ENCODE measurements at places on chromosomes 7 and 10.
A peak's percentile ranks its signal among the peaks of the same experiment; 100 is the strongest.

DNA sequence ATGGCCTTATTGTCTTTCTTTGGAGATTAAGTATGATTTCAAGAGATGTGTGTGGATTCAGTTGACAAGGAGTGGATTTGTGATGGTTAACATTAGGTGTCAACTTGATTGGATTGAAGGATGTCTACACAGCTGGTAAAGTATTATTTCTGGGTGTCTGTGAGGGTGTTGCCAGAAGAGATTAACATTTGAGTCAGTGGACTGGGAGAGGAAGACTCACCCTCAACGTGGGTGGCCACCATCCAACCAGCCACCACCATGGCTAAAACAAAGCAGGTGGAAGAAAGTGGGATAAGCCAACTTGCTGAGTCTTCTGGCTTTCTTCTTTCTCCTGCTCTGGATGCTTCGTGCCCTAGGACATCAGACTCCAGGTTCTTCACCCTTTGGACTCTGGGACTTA, 76.1 kb downstream of the GPR37 start:
- DNase-seq, result no peak

DNA sequence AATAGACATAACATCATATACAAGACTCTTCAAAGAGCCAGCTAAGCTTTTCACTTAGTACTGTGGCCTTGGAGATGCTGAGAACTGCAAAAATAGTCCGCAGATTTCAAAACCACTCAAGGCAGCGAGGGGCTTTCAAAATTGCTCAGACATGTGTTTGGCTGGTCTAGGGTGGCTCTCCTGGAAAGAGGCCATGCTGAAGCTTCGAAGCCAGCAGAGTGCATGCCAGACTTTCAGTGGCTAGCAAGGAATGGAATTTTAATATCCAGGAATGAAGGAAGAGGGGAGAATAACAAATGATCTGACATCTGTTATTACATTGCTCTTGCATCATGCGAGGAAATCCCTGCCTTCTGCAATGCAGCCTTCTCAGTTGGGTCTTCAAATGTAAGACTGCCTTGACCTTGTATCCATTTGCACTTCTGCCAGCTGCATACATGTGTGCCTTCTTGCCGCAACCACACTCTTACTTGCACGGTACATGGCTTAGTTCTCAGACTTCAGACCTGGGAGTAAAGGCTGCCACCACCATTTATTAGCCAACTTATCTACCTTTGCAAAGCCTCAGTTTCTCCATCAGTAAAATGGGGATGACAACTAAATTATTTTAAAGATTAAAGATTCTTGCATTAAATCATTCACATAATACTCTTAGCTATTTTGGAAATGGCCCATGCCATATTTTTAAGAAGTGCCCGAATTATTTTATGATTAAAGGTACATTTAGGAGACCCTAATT, 55.9 kb downstream of the ITIH5 start:
- no peak for DNase-seq

DNA sequence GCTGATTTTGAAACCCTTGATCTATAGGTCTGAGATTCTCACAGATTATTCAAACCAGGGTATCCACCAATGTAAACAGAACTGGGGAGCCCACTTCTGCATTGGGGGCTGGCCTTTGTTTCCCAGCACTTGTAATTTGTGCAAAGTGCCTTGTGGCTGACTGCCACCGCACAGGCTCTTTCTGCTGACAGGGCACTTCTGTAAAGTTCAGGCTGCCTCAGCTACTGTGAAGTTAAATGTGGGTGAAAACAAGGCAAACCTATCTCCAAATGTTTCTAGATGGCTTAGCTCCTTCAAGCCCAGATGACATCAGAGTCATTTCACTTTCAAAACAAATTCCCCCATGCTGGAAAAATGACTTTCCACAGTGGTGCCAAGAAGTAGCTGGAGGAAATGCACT, 54.7 kb downstream of the GRID1 start:
- no peak for DNase-seq

DNA sequence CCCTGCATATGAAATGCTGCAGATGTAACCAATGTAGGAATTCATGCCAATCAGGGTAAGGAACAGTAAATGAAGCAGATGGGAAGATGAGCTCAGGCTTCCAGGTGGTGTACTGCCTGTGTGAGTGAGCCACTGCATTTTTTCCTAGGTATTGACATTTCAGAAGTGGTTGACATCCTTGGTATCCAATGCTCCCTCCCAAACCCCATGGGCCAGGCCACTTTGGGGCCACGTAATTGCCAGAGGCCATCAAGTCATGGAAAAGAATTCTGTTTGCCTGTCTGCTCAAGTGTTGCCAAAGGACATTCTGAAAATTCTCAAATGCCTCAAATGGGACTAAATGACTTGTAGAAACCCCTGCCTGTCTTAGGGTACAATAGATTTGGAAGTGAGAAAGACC, 384.6 kb downstream of the GATA3 start:
- DNase-seq, result no peak

- no peak for DNase-seq
These were observed 120.1 kb upstream of the GNAI1 start for GRCh38 chr7:80014511-80014910.

GRCh38 chr7:75842836-75843446, 29.3 kb upstream of the CCL24 start:
- DNase-seq, result peak; percentile 36

DNA sequence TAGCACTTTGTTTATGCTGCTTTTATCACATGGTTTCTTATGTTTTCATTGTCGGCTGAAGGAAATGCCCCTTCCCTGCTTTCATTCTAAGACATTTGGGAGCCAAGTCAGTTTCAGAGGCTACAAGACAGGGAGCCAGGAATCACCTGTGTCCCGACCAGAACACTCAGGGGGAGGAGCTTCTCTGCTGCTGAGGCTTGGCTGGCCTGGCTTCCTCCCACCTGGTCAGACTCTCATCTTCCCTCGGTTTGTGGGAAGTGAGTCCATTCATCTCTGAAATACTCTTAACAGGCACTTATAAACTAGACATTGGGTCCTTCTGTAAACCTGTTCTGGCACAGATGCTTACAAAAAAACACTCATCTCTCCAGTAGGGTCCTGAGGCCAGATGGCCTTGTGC, 19.6 kb upstream of the GOLGA7B start:
- no peak for DNase-seq

DNA sequence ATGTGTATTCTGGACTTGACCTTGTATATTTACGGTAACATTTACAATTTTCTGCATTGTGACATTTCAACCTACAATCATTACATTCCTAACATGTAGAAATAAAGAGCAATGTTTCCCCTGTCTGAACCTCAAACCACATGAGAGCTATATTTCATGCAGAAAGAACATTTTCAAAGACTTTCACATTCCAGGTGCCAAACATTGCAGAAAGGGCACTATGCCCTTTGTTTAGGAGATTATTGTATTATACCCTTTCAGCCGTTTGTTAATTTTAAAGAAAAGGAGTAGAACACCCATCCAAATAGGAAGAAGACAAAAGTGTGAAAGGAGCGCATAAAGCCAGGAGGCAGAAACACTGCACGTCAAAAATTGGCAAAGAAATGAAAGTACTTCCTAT, 260.4 kb downstream of the RELN start:
- no peak for DNase-seq

- DNase-seq, result no peak
These were observed 78.6 kb downstream of the FAM53B start for GRCh38 chr10:124665558-124665957.

GRCh38 chr7:4883372-4884144, at the start of gene RADIL:
Gene RADIL, minus strand, starts transcription at chr7:4883716. Its CDS starts 5,577 bp downstream, at chr7:4878139.
- DNase-seq, result peak; percentile 80

- DNase-seq, result no peak
These were observed 2.9 kb downstream of the AQP1 start for GRCh38 chr7:30914596-30914995.

DNA sequence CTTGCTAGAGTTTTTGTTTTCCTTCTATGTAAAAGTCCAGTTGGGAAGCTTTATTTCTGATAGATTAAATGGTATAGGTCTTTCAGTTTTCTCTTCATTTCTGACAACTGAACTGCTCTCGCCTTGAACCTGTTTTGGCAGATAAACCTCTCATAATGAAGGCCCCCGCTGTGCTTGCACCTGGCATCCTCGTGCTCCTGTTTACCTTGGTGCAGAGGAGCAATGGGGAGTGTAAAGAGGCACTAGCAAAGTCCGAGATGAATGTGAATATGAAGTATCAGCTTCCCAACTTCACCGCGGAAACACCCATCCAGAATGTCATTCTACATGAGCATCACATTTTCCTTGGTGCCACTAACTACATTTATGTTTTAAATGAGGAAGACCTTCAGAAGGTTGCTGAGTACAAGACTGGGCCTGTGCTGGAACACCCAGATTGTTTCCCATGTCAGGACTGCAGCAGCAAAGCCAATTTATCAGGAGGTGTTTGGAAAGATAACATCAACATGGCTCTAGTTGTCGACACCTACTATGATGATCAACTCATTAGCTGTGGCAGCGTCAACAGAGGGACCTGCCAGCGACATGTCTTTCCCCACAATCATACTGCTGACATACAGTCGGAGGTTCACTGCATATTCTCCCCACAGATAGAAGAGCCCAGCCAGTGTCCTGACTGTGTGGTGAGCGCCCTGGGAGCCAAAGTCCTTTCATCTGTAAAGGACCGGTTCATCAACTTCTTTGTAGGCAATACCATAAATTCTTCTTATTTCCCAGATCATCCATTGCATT, 27.1 kb downstream of the MET start:
- no peak for DNase-seq

DNA sequence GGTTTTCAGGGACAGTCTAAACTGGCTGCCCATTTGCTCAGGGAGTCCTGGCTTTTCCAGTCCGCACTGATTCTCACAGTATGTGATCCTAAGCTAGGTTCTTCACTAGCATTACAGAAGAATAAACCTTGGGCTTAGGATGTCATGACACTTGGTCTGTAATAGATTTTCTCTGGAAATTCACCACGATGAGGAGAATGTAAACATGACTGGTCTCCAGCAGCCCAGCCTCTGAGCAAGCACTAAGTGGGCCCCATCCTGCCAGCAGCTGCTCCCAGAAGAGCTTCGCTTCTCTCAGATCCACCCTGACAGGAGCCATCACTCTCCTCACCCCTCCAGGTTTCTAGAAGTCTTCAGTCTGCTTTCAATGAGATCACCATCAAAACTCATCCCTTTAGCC, 103.7 kb upstream of the ZPBP start:
- no peak for DNase-seq

- DNase-seq, result no peak
These were observed 9.0 kb downstream of the DENND2A start for GRCh38 chr7:140631602-140632001.

- DNase-seq, result no peak
These were observed 80.3 kb upstream of the SCIN start for GRCh38 chr7:12490107-12490688.

- DNase-seq, result no peak
These were observed 793.1 kb upstream of the AUTS2 start for GRCh38 chr7:68805159-68805558.

GRCh38 chr10:52805414-52806285, 33.1 kb upstream of the MBL2 start:
- DNase-seq, result no peak

- peak; percentile 61 for DNase-seq
These were observed 1.5 kb downstream of the PVRIG start for GRCh38 chr7:100221231-100221718.

- DNase-seq, result no peak
These were observed 52.6 kb upstream of the PCBD1 start for GRCh38 chr10:70940834-70941568.

GRCh38 chr7:77667459-77668086, 28.7 kb upstream of the RSBN1L start:
- no peak for DNase-seq

GRCh38 chr7:130723784-130724183, 10.2 kb downstream of the KLF14 start:
- no peak for DNase-seq

DNA sequence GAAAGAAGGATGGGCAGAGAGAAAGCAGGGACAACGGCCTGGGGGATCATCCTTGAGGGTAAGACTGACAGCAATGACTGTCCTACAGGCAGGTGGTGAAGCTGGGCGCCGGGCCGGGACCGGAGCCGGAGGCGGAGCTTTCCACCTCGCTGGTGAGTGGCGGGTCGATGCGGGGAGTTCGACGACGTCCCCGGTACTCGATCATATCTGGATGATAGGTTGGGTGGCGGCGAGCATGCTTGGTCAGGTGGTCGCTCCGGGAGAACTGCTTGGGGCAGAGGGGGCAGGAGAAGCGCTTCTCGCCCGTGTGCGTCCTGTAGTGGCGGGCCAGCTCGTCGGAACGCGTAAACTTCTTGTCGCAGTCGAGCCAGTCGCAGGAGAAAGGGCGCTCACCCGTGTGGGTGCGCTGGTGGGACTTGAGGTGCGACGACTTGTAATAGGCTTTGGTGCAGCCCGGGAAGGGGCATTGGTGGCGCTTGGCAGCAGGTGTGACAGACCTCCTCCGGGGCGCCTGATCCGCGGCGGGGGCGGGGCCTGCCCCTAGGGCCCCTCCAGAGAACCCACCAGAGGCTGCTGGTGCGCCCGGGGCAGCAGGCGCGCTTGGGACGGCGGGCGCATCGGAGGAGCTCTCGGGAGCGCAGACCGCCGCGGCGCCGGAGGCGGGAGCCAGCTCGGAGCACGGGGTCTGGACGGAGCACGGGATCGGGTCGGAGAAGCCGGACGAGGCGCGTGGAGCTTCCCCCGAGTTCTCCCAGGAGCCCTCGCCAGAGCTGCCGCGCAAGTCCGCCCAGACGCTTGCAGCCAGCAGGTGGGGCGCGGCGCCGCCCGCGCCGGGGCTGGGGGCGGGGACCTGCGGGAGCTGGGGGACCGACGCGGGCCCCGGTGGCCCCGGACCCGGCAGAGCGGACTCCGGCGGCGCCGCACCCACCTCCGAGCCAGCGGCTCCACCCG, 752 bp downstream of the KLF14 start:
- no peak for DNase-seq

- no peak for DNase-seq
These were observed 65.9 kb downstream of the PDIA4 start for GRCh38 chr7:148962440-148962822.

DNA sequence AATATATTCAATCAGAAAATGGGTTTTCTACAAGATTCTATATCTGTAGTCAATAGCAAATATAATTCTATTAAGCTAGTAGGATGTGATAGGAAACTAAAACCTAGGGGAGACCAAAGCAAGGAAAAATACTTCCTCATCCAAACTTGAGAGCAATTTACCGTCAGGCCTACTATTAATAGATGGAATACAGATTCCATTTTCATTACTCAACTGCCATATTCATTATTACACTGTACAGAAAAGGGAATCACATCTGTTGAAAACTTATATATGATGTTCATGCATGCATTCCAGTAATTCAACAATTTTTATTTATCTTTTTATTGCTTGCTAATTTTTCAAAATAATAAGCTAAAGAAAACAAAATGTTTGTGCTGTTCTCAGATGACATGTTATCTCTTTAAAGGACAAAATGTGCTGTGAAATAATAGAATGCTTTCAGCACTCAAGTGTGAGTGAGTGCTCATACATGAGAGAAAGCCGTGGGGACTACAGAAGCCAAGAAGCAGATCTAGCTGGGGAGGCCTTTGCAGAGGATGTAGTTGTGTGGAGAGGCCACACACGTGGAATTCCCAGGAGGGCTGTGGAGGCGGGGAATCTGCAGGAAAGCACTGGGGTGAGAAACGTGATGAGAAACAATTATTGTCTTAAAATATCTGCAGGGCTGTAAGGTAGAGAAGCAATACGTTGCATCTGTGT, 110.0 kb downstream of the EGFR start:
- DNase-seq, result no peak
